ENCODE measurements at places on chromosomes 6 and 20.
A peak's percentile ranks its signal among the peaks of the same experiment; 100 is the strongest.

DNA sequence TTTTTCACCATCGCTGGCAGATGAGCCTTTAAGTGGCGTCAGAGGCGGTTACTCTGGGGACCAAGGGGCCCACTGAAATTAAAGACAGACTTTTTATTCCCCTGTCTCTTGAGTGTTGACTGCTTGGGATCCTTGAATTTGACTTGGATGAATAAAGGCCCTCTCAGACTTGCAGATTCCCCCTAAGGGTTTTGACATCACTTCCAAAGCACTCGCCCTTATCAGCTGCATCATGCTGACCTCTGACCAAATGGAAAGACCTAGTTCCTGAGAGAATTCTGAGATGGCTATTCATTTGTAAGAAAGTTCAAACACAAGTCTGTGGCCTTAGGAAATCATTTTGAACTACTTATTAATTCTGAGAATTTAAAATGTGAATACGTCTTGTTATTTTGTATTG lies 13.5 kb upstream of the MOXD1 start:
- DNase-seq, result no peak

GRCh38 chr6:40210628-40211056 lies 276.4 kb upstream of the MOCS1 start:
- DNase-seq, result no peak

GRCh38 chr6:161918109-161918531 lies 644.3 kb upstream of the AGPAT4 start:
- no peak for DNase-seq

DNA sequence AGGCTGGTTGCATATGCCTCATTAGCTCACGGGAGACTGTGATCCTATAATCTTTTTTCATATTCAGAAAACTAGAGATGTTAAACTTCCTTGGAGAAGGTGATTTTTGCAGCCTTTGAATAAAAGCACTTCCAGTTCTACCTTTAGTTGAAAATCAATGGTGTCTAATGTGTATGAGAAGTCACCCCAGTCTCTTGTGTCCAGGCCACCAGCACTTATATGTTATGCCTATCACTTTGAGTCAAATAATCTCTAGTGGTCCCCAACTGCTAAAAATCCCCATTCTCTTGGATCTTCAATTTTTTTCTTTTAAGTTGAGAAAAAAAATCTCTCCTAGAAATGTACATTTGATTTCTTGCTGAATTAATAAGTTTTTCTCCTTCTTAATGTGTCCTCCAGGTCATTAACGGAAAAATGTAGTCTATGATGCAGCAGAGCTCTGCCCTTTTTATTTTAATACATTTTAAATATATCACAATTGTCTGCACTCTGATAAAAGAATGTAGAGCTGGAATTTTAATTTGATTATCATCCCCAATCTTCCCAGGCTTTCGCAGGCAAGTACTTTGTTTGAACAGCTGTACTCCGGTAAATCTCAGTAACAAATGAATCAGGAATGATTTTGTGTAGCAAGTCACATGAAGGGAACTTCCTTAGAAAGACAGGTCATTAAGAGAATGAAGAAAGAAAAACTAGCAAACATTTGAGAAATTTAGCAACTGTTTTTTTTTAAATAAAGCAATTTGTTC lies 147.0 kb downstream of the SOX4 start:
- no peak for DNase-seq

GRCh38 chr6:47023573-47023972 lies 18.6 kb downstream of the ADGRF1 start:
- no peak for DNase-seq

DNA sequence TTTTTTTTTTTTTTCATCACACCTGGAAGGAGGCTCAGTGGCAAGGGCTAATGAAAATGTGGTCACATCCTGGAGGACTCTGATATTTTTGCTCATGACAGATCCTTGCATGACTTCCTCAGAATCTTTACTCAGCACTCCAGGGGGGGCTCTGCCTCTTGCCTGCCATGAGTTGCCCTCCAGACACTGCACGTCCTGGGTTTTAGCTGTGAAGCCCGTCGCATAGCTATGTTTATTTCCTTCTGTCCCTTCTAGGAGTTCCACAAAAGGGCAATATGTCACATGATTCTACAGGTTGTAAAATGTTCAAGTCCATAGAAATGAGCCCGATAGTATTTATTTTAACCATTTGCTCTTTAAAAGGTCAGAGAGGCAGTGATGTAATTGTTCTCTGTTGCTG lies 18.2 kb downstream of the MAS1 start:
- DNase-seq, result no peak

DNA sequence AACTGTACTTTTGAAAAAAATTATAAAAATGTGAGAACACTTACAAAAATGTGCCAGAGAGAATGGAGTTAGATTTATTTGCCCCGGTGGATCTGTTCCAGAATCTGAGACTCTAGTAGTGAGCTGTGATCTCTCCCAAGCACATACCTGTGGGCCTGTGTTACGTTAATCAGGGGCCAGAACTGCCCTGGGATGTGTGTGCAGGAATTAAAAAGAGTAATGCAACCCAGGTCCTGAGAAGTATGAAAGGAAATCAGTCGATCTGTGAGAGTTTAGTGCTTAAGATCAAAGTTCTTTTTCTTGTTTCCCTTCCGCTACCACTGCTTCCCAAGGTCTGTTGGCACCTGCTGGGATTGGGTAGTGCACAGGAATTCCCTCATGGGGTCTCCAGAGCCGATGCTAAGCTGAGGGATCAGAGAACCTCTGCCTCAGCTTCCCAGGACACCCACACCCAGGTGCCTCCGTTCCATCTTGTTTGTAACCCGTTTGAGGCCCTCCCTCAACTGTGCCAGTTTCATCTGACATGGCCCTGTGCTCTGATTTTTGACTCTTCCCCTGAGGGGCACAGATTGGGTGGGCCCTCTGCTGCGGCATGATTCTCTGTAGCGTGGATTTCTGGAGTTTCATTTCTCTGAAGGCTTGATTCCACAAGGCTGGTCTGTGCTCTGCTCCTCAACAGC lies 87.7 kb downstream of the RREB1 start:
- DNase-seq, result no peak

GRCh38 chr20:42204109-42204660 lies 586.0 kb upstream of the CHD6 start:
- no peak for DNase-seq

DNA sequence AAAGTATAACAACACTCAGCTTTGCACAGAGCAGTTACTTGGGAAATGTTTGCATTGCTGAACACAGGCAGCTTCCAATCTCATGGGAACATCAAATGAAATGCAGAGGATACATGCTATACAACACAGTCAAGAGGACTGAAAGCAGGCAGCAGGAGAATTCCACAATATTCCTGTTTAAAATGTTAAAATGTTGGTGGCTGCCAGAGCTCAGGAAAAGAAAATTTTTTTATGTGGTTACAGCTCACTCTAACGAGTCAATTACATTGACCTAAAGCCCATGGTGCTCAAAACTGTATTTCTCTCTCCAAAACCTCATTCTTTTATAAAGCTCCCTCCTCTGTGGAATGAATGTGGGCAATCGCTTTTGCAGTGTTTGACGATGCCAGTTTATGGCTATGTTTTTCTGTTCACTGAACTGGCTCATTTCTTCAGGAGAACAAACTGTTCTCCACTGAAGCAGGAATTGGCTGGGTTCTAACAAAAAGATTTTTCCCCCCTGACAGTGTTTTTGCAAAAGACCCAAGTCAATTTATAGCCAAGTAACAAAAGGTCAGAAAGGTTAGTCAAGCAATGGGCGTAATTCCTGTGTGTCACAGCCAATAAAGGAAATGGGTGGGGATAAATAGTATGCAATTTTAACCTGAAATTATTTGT lies 69.0 kb downstream of the ZHX3 start:
- no peak for DNase-seq

- DNase-seq, result no peak
These were observed 177.7 kb downstream of the KLHL32 start for GRCh38 chr6:97102145-97102790.

- no peak for DNase-seq
These were observed 27.1 kb downstream of the ULBP1 start for GRCh38 chr6:149990661-149991471.

DNA sequence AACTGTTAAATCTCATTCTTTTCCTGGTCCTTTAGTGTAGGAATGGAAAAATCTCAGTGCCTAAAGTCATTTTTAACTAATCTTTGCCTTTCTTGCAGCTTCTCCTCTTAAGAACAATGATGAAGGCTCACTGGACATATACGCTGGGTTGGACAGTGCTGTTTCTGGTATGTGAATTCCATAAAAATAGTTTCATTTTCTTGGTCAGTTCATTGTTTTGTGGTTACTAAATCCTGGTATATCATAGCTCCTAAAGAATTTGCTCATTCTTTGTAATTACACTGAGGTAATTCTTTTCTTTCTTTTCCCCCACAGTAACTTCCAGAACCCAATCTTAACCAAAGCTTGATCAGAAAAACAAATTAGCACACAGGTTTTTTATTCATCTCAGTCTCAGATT lies 23.4 kb downstream of the CASP8AP2 start:
- no peak for DNase-seq

GRCh38 chr6:38493931-38494547 lies 145.7 kb downstream of the BTBD9 start:
- peak; percentile 73 for DNase-seq

DNA sequence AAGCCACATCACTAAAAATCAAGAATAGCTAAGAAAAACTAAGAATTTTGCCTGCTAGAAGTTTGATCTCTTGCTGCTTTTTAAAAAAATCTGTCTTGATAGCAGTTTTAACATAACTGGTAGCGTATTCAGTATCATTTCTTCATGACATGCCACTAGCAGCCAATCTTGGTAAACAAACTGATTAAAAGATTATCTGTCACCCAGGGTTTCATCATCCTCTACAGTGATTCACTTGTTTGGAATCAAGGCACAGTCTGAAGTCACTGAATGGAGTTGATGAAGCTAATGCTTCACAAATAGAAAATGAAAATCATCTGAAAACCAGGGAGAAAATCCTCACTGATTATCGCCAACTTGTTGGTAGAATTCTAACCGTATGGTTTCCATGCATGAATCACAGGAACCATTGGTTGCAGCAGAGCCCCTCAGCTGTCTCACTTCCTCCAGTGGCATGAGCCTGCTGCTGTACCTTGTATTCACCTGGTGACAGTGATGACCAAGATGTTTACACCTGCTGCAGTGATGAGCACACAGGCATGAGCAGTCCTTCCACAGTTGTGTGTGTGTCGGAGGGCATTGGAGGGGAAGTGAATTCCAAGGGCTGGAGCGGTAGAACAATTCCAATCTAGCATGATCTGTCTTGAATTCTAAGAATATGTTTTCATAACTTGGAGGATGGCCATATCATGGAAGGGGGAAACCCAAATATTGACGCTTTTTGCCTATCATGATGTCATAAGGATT lies 275.0 kb downstream of the KHDC1L start:
- no peak for DNase-seq

DNA sequence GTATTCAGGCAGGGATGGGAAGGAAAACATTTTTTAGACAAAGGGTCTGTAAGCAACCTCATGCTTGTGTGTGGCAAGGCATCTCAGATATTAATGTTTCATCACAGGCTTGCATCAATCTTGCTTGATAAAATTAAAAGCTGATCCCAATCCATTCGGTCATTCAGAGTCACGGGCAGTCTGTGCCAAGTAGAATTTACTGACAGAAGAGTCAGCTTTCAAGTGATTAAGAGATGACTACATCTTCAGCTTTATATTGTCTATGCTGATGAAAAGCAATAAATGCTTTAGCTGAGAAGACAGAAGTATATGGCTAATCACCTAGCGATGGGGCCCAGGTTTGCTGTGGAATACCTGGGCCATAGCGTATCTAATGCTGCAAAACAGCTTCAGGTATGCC lies 3.5 kb downstream of the PLEKHG1 start:
- DNase-seq, result no peak

GRCh38 chr6:122718616-122719015 lies 60.9 kb upstream of the FABP7 start:
- no peak for DNase-seq

GRCh38 chr6:129786548-129786947 lies 74.6 kb downstream of the TMEM244 start:
- no peak for DNase-seq

GRCh38 chr6:50007819-50008218 lies 14.0 kb downstream of the DEFB110 start:
- no peak for DNase-seq

DNA sequence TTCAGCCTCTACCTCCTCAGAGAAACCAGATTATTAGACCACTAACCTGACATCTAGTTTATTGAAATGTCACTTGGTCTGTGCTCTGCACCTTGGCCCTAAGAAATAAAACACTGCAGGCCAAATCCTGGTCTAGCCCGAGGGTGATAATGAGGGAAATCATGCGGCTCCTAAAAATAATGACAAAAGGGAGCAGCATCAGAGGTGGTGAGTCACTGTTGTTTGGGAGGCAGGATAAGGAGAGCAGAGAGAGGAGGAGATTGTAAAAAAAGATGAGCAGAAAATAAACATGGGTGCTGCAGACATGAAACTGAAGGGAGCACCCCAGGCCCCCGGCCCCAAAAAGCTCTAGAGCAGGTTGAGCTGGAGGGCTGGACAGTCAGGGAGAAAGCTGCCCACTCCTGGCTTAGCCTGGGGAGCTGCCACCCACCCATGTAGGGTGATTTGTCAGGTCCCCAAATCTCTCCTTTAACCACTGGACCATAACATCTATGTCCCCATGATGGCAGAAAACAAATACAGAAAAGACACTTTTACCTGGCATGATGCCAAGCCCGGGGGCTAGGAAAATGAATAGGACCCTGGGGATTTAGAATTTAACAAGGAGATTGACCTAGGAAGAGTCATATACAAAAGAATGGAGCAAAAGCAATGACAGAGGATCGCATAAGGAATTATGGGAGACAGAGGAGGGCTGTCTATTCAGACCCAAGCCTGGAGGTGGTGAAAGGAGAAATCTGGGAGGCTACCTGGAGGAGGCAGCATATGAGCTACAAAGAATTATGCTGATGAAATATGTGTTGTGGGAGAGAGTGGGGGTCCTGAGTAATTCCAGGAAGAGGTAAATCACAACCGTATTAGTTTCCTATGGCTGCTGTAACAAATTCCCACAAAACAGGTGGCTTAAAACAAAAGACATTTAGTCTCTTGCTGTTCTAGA lies 103.7 kb downstream of the SNAP25 start:
- DNase-seq, result no peak

DNA sequence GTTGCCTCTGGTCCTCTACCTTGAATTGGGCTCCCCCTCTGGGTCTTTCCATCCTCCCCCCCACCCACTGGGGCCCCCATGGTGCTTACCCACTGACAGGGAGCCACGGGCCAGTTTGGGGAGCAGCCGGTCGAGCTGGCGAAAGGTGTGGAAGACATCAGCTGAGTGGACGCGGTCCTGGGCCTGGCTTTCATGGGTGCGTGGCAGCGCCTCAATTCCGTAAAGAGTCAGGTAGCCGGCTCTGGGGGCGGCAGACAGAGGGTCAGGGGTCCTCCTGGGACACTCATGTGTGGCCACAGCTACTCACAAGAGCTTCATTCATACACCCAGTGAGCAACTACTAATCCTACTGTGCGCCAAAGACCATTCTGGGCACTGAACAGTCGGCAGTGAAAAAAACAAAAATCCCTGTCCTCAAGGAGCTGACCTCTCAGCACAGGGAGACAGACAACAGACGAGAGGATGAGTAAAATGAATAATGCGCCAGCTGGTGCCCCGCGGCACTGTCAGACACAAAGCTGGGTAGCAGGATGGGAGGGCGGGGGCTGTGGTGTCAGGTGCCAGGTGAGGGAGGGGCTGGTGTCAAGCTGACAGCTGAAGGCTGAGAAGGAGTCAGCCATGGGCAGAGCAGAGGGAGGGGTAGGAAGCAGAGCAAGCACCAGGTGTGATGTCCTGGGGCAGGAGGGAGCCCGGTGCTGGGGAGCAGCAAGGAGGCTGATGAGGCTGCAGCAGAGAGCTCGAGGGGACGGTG lies 28.3 kb downstream of the PTGIS start:
- no peak for DNase-seq

All from stimulated activated CD4-positive, alpha-beta T cell treated with anti-CD3 and anti-CD28 coated beads, Interleukin-12 subunit alpha, Interleukin-12 subunit beta, amount 100 ng/mL, for 4 hours (primary cell).